ENCODE measurements at places on chromosomes 5 and 9.

DNA sequence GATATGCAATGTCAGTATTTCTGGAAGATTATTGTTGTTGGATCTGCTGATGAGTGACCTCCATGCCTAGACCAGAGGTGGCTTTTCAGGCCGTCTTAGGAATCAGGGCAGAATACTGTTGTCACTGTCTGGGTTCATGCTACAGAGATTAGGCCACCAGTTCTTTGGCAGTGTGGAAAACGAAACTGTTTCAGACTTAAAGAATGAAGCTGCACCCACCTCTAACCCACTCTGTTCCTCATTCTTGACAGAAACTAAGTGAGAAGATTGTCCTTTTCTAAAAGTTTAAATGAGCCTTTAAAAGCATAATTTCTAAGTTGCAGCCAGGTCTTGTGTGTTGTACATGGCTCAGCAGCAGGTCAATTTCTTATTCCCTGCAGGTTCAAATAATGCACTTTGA lies 444.3 kb downstream of the ENC1 start:
- no peak for DNase-seq

DNA sequence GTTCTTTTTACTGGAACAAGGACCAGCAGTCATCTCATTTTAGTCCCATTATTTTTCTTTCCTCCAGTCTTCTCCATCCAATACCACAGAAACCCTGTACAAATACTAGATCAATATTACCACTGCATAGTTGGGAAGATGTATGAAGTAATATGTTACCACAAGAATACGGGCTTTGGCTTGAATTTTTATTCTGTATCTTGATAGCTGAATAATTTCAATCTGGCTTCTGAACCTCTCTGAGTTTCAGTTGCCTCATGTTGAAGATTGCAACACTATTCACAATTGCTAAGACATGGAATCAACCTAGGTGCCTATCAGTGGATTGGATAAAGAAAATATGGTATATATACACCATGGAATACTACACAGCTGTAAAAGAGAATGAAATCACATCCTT lies 82.9 kb downstream of the SGCD start:
- no peak for DNase-seq

- no peak for DNase-seq
These were observed 113.3 kb downstream of the MARCHF11 start for GRCh38 chr5:16066320-16066719.

GRCh38 chr9:99235926-99236634 lies 14.0 kb downstream of the SEC61B start:
- no peak for DNase-seq

DNA sequence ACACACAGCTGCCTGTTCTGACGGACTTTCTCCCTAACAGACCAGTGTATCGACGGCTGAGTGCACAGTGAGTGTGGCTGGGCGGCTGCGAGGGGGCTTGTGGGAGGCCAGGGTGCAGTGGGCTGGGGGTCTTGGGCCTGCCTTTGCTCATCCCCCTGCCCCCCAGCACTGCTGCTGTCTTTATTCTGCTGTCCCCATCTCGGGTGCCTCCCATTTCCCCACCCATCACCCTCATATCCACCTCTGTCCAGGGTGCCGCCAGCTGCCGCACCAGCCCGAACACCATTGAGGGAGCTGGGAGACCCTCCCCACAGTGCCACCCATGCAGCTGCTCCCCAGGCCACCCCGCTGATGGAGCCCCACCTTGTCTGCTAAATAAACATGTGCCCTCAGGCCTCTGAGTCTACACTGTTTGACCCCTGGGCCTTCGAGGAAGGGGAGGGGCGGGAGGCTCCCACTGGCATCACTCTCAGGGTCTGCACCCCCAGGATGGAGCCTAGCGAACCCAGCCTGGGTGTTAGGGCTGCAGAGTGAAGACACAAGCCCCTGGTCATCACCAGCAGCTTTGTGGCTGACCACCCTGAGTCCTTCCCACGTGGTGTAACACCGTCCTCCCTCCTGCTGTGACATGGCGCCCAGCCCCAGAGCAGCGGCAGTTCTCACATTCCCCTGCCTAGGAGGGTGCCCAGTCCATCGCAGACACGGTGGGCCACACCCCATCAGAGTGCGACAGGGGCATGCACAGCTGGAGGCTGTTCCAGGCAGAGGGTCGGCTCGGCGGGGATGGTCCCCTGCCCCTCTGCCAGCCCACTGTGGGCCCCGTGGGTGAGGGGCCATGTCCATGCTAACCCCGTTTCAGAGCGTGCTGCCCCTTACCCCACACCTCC lies 4.0 kb downstream of the LCN2 start:
- no peak for DNase-seq

GRCh38 chr5:112907166-112907631 lies 14.8 kb downstream of the REEP5 start:
- DNase-seq, result no peak

GRCh38 chr9:136484153-136485048 lies 1.6 kb upstream of the SEC16A start:
- DNase-seq, result no peak

DNA sequence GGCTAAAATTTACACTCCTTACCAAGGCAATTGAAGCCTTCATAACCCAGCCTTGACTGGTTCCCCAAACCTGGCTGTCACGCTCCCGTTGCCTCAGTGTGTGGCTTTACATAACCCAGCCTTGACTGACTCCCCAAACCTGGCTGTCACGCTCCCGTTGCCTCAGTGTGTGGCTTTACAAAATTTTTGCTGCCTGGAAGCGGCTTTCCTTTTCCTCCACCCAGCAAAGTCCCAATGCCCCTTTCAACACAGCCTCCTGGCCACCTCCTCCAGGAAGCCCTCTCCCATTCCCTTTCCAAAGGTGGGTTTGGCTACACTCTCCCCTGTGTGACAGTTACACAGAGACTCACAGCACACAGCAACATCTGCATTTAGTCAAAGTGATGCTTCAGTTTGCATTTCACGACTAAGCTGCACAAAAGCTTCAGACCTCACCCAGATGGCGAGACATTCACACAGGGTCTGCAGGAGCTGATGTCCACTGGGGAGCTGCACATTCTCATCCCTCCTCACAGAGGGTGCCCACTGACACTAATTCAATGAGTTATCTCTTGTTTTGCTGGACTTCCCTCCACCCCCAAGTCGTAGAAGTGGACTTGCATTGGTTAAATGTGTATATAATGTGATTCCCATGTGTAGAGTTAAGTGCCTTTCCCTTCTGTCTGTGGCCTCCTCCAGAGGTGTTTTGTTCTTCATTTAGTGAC lies 156.6 kb upstream of the PHYKPL start:
- DNase-seq, result no peak

GRCh38 chr9:105299190-105299854 lies 54.9 kb downstream of the SLC44A1 start:
- peak; percentile 76 for DNase-seq

GRCh38 chr5:14263113-14263512 lies 120.0 kb downstream of the TRIO start:
- no peak for DNase-seq

DNA sequence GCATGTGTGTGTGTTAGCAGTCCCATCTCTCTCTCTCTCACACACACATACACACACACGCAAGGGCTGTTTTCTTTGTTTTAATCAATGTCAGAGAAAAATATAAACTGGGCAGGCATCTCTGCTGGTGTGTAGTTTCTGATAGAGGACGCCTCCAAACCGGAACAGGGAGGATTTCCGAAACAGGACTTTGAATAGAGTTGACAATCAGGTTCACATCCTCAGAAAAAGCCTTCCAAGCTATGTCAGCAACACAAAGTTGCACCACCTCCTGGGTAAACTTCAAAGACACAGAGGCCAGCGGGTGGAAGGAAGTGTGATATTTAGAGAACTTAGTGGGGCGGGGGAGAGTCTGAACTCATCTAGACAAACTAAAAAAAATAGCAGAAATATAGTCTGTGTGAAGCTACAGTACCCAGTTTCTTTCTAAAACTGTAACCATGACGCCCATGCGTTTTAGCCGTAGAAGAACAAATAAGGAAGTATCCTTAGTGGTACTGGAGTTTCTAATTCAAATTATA lies 1.2 kb downstream of the ST8SIA4 start:
- peak; percentile 75 for DNase-seq

GRCh38 chr5:155943516-155944407 lies 383.2 kb upstream of the SGCD start:
- peak; percentile 77 for DNase-seq

DNA sequence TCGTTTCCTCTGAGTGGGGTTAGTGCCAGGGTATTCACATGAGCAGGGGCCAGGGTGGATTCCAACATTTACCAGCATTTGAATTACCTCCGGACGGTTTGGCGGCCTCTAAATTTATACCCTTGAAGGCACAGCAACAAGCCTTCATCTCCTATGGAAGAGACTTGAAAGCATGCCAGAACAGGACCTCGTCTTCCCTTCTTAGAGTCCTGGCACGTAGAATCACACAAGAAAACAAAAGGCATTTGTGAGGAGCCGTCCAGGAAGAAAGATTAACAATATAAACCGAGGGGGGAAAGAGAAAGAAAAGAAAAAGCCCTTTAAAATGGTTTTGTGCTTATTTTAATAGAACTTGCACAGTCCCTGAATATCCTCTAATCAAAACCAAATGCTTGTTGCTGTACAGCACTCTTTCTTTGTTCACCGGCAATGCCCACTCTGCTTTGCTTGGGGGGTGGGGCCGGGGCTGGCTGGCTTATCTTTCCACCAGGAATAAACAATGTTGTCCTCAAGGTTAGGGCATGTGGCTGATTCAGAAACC lies 575.8 kb upstream of the ZNF462 start:
- DNase-seq, result peak; percentile 70

GRCh38 chr9:134670042-134670525 lies 28.5 kb downstream of the COL5A1 start:
- DNase-seq, result no peak

DNA sequence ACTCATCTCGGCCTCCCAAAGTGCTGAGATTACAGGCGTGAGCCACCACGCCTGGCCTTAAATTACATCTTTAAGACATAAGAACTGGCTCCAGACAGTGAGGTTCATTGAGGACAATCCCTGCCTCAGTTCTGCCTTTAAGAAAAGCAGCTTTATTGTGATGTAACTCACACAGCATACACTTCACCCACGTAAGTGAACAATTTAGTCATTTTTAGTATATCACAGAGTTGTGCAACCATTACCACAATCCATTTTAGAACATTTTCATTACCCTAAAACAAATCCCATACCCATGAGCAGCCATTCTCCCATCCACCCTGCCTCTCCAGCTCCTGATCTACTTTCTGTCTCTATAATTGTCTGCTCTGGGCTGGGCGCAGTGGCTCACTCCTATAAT lies 24.0 kb upstream of the LTC4S start:
- no peak for DNase-seq

- no peak for DNase-seq
These were observed 8.3 kb downstream of the KLHL3 start for GRCh38 chr5:137727623-137728022.
